Posterior vena cava (tissue), 2 donors: ENCODE measurements at places on chromosomes 6 and 20. TPM values are rescaled to one million over a fixed set of nuclear protein-coding genes. Genes with fewer than 3 reads are reported as not detected.

- no peak for DNase-seq
These were observed 1361.8 kb upstream of the CITED2 start for GRCh38 chr6:140736231-140736630.

DNA sequence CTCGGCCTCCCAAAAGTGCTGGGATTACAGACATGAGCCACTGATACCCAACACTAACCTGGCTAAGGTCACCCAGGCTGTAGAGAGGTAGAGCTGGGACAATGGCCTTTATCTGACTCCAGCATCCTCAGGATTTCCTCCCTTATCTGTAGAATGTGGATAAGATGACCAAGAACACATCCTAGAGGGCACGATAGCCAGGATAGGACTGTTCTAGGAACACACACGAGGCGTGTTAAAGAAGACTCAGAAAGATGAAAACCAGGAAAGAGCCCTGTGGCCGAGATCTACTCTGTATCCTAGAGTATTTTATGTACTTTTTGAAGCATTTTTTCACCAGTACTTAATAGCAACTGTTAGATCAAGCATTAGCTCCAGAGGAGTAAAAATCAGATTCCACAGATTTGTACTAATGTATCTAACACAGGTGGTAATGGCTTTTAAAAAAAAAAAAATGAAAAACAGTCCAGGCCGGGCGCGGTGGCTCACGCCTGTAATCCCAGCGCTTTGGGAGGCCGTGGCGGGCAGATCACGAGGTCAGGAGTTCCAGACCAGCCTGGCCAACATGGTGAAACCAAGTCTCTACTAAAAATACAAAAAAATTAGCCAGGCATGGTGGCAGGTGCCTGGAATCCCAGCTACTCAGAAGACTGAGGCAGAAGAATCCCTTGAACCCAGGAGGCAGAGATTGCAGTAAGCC is 17.3 kb downstream of the PPP1R10 start:
- DNase-seq: peak; percentile 13

GRCh38 chr20:6651016-6651415 is 116.5 kb upstream of the BMP2 start:
- DNase-seq: peak; percentile 89

DNA sequence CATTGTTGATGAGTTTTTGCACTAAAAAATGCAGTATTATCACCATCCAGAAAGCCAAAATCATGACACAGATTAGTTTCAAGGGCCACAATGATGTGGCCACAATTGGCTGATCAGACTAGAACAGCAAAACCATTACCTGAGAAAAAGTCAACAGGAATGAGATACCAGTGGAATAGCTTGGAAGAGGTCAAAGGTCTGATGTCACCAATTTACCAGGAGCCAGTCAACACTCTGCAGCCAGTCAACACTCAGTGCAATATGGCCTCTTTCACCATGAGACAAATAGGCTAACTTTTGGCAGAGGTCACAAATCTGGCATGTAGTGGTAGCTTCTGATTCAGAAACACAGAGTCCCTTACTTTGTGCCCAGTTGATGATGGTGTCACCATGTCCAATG is 7.5 kb upstream of the ASIP start:
- DNase-seq: no peak

TBX18 gene
- 45.5 TPM for total RNA-seq

PTCRA gene
- total RNA-seq: not detected

SLC22A23 gene
- total RNA-seq: 5.2 TPM

HFE gene
- 5.5 TPM for total RNA-seq

MRPS18A gene
- total RNA-seq: 28.2 TPM
